ENCODE measurements at places on chromosomes 4 and X.

DNA sequence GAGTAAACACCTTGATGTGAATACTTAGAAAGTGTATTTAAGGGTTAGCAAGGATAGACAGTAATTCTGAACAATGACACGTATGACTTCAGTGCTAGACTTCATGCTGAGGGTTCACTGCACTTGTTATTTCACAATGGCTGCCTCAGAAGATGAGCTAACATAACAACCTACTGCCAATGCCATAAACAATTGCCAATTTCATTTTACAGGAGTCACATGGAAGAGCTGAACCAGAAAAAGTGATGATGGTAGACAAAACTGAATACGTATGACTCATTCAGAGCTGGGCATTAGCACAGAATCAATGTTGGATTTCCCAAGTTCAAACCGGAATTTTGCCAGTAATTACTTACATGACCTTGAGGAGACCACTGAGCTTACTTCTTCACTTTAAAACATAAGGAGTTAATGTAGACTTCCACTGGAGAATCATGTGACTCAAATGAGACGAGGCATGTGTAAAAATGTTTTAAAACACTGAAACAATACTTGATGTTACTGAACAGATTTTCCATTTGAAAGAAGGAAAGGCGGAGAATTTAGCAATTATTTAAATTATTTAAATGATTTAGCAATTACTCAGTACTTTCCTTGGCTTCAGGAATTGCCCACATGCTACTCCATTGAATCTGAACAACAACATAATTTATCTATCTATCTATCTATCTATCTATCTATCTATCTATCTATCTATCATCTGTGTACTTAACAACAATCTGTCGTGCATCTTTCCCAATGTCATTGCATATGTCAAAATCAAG, 868.5 kb upstream of the SLIT2 start:
- no peak for DNase-seq

GRCh38 chrX:40104630-40104984, 6.8 kb upstream of the BCOR start:
- DNase-seq, result peak; percentile 65

GRCh38 chr4:4641661-4642495, 100.0 kb upstream of the STX18 start:
- DNase-seq, result no peak

DNA sequence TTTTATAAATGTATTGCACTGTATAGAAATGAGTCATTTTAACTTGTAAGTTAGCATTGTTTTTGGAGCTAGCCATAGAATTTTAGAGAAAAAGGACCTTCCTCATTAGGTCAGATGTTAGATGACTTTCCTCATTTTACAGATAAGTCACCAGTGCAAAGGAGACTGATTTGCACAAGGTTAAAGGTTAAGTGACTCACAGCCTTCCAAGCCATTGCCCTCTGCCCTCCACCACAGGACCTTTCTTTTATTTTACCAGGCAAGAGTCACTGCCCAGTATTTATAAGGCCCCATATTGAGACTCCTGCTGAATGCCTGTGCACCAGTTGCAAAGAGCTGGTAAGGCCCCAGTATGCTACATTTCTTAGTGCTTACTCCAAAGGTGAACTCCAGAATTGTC, 4.2 kb upstream of the ABCG2 start:
- no peak for DNase-seq

DNA sequence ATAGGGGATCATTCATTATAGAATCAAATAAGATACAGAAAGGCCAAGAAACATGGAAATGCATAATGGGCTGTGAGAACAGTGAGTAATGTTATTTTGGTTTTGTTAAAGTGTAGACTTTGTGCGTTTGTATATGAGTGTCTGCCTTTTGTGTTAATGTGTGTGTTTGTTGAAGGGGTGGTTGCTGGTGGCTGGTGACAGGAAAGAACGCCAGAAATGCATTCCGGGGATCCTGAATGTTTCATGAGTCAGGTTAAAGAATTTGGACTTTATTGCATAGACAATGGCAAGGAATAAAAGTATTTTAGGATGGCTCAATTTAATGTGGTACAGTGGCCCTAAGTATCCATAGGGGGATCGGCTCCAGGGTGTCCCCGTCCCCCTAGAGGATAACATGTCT, 1228.9 kb downstream of the PCDH7 start:
- no peak for DNase-seq

- peak; percentile 53 for DNase-seq
These were observed 524.9 kb upstream of the HTR2C start for GRCh38 chrX:114058988-114059418.

- DNase-seq, result no peak
These were observed 49.7 kb downstream of the CORIN start for GRCh38 chr4:47788126-47788525.

DNA sequence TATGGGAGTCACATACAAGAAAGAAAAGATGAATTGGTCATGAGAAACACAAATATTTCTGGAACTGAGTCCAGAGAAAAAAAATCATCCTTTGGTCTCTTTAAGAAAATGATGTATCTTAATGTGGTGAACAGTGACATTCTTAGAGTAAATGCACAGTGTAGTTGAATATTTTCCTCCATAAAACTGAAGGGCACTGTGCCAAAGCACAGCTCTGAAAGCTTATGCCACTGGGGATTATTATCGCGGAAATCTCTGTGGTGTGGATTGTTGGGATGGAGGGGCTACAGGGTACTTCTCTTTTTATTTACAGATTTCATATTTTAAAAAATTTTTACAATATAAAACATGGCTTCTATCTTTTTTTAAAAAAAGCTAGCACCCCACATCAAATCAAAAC, 908.1 kb downstream of the CCSER1 start:
- no peak for DNase-seq

DNA sequence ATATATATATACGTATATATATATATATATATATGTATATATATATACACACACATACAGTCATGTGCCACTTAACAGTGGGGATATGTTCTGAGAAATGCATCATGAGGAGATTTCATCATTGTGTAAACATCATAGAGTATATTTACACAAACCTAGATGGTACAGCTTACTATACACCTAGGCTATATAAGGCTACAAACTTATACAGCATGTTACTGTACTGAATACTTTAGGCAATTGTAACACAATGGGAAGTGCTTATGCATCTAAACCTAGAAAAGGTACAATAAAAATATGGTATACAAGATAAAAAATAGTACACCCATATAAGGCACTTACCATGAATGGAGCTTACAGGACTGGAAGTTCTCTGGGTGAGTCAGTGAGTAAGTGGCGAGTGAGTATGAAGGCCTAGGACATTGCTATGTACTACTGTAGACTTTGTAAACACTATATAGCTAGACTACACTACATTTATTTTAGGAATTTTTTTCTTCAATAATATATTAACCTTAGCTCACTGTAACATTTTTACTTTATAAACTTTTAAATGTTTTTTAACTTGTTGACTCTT, 13.2 kb upstream of the CCSER1 start:
- DNase-seq, result no peak

DNA sequence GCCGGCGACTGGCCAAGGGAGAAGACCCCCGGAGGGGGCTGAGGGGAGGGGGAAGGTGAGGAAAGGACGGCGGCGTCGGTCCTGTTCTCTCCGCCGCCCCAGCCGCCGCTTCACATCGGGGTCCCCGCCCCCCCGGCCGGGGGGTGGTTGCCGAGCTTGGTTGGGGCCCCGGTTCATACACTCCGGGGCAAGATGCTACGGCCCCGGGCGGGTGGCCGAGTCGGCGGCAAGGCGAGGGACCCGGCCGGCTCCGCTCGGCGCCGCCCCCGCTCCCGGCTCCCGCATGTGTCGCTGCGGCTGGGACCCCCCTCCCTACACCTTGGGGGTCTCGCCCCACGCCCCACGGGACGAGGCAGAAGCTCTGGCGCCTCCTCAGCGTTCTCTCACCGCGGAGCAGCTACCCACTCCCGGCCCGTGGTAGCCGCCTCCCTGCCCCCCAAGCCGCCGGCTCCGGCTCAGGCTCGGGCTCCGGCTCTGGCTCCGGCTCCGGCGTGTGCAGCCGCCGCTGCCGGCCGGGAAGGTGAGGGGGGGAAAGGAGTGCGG, 461 bp downstream of the FBXW7 start:
- DNase-seq, result peak; percentile 24

DNA sequence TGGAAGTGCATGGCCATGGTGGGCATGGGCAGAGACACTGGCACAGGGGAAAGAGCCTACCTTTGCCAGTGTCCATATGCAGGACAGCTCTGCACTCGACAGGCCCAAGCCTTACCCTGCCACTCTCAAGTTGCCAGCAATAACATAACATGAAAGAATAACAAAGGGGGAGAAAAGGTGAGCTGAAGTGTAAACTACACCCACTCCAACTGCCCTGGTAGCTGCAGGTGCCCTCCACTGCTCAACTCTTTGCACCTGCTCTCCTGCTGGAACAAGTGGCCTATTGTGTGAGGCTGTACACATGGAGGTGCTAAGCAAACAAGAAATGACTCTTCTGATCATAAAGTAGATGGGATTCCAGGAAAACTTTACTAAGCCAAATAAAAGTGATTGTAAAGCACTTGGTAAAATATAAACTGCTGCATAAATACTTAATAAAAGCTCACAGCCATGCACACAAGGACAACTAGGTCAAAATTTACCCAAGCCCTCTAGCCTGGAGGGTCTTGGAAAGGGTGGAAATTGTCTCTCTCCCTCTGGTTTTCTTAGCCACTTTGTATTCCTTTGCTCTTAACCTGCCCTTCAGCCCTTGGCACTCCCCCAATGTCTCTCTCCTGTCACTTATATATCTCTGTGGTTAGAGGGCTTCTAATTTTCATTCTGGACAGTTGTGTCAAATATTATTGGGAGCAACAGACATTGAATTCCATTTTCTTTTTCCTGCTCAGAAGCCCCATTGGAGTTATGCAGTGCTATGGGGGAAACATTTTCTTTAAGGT, 261.2 kb upstream of the GPC4 start:
- peak; percentile 65 for DNase-seq

DNA sequence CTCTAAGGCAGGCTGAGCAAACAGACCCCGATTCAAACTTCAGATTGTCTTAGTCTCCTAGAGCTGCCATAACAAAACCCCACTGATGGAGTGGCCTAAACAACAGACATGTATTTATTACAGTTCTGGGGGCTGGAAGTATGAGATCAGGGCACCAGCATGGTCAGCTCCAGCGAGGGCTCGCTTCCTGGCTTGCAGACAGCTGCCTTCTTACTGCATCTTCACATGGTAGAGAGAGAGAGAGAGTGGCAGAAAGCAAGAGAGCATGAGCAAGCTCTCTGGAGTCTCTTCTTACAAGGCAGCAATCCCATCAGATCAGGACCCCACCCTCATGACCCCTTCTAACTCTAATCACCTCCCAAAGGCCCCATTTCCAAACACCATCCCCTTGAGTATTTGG, 22.3 kb upstream of the SORCS2 start:
- no peak for DNase-seq

GRCh38 chr4:15368856-15369255, 59.0 kb upstream of the C1QTNF7 start:
- no peak for DNase-seq

- DNase-seq, result no peak
These were observed 192.3 kb downstream of the FBXO8 start for GRCh38 chr4:174091130-174091529.

DNA sequence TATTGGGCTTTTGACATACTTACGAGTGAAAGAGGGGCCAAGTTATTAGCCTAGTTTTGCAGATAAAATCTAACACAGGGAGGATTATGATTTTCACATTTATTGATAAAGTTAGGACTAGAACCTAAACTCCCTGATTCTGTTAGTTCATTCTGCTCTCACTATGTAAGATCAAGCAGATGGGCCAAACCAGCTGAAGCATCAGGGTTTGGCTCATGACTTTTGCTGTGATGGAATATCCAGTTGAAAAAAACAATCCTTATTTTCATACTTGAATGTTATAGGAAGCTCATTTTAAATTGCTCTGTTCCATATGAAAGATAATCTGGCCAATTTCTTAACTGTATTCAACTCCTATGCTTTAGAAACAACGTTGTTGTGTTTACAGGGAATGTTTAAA, 21.2 kb downstream of the SPRY1 start:
- DNase-seq, result no peak

- no peak for DNase-seq
These were observed 73.1 kb downstream of the PDGFC start for GRCh38 chr4:156898373-156899117.
